ENCODE measurements at places on chromosomes 11 and 22. TPM values are rescaled to one million over a fixed set of nuclear protein-coding genes. Genes with fewer than 3 reads are reported as not detected.

Gene SORL1
- polyA plus RNA-seq = 2.1 TPM

Gene PHLDA2
- 0.50 TPM for polyA plus RNA-seq

Gene SSTR3
- polyA plus RNA-seq = not detected

Gene GGT5
- 12.0 TPM for polyA plus RNA-seq

Gene F2
- 0.13 TPM for polyA plus RNA-seq

- no peak for DNase-seq
These were observed 33.0 kb downstream of the GAS2 start for GRCh38 chr11:22699388-22699787.

DNA sequence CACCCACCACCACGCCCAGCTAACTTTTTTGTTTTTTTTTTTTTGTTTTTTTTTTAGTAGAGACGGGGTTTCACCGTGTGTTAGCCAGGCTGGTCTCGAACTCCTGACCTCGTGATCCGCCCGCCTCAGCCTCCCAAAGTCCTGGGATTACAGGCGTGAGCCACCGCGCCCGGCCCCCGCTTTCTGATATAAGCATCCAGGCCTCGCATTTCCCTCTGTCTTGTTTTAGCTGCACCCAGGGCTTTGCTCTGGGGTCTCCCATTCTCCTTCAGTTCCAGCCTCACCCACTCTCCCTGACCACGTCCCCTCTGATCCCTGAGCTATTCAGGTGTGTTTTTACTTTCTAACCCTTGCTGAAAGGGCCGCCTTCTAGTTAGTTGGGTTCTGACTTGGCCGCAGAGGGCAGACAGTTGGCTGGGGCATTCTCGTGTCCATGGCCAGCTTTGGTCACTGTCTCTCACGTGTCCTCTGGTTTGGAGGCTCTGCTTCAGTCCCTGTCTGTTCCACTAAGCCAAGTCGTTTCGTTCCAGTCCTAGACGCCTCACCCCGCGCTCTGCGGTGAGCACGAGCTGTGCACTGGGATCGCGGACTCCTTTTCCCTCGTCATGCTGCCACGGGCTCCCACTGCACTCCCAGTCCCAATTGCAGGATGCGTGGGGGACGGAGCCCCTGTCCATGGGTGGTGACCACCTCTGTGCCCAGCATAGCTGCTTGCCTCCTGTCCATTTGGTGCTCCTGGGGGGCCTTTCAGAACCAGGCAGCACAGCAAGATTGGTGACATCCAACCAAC, 6.0 kb upstream of the TNNT3 start:
- no peak for DNase-seq

DNA sequence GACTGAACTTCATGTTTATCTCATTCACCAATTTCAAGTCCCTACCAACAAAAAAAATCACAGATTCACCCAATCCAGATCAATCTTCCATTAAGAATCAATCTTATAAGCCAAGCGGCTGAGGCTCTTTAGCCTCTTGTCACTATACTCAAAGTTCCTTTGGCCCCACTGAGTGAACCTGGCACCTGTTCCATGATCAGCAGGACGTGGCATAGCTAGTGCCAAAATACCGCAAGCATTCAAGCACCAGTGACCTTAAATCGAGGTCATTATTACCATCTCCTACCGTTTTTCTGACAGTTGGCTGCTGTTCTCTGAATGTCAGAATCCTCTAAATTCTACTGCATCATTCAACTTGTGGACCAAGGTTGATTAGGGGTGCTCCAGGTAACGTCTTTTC, 141.2 kb downstream of the CADM1 start:
- no peak for DNase-seq

DNA sequence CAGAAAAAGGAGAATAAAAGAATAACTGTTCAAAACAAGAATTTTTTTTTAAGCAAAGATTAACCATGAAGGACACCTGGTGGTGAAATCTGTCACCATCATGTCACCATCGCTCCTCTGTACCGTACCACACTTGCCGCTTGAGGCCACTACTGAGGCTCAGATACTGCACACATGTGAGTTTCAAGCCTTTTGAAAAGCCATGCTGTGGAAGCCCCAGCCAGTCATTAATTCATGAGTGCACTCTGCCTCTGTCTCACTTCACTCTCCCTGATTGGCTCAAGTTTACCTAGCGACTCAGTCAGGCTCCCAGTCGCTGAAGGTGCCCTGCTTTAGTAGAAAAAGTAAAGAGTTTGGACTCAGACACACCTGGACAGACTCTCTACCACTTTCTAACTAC, 6.6 kb upstream of the MS4A12 start:
- DNase-seq = no peak

- DNase-seq = no peak
These were observed 60.7 kb upstream of the FAT3 start for GRCh38 chr11:92163879-92164278.

- DNase-seq = no peak
These were observed 59.0 kb upstream of the TBCEL start for GRCh38 chr11:120964857-120965256.

DNA sequence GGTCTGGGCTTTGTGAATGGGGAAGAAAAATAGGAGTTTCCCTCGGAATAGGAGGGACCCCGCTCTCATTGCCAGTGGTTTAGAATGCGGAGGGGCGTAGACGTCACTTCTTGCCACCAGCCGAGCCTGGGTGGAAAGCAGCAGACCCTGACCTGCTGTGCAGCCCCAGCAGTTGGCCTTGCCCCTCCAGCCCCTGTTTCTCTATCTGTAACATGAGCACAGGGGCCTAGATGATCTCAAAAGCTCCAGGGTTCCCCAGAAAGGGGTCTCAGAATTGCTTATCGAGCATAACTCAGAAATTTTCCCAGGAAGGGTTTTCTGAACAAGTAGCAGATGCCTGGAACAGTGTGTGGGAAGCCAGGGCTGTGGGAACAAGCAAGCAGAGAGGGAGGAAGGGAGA, 43.9 kb downstream of the C11orf91 start:
- DNase-seq = no peak

DNA sequence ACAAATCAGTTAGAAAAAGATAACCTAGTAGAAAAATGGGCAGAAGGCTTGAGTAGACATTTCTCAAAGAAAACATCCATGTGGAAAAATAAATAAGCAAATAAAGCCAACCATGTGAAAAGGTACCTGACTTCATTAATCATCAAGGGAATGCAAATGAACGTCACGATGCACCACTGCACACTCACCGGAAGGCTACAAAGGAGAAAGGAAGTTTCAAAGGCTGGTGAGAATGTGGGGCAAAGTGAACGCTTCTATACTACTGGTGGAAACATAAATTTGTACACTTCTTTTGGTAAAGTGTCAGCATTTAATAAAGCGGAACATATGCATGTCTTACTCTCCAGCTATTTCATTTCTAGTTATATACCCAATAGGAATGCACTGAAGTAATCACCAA, 166.8 kb downstream of the CSNK2A3 start:
- DNase-seq = no peak

DNA sequence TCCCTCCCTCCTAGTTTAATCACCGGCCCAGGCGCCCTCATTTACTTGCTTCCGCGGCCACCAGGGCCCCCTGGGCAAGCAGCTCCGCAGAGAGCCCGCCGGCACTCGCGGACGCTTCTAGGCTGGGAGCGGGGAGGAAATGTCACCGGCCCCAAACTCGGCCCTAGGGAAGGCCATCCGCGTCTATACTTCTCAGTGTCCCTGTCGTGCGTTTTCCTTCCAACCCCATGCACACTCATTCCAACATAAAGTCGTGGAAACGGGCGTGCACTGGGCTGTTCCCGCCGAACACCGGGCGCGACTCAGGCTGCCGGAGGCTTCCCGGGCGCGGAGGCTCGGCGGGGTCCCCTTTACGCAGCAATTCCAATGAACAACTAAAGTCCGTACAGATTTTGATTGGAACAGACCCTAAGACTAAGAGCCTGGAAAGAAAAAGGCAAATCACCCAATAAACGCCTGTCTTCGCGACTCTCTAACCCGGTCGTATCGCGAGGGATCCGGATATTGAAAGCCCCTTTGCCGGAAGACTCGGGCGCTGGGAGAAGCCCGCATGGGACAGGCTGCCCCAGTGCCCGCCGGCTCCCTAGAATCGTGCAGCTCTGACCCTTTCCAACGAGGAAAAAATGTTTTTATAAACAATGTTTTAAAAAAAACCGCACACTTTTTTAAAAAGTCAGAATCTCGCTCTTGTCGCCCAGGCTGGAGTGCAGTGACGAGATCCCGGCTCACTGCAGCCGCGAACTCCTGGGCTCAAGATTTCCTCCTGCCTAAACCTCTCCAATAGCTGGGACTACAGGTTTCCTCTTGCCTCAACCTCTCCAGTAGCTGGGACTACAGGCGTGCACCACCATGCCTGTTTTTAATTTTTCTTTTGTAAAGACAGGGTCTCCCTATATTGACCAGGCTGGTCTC, 1.3 kb upstream of the BARX2 start:
- no peak for DNase-seq

- DNase-seq = no peak
These were observed 22.3 kb upstream of the GLYATL2 start for GRCh38 chr11:58866788-58867187.

DNA sequence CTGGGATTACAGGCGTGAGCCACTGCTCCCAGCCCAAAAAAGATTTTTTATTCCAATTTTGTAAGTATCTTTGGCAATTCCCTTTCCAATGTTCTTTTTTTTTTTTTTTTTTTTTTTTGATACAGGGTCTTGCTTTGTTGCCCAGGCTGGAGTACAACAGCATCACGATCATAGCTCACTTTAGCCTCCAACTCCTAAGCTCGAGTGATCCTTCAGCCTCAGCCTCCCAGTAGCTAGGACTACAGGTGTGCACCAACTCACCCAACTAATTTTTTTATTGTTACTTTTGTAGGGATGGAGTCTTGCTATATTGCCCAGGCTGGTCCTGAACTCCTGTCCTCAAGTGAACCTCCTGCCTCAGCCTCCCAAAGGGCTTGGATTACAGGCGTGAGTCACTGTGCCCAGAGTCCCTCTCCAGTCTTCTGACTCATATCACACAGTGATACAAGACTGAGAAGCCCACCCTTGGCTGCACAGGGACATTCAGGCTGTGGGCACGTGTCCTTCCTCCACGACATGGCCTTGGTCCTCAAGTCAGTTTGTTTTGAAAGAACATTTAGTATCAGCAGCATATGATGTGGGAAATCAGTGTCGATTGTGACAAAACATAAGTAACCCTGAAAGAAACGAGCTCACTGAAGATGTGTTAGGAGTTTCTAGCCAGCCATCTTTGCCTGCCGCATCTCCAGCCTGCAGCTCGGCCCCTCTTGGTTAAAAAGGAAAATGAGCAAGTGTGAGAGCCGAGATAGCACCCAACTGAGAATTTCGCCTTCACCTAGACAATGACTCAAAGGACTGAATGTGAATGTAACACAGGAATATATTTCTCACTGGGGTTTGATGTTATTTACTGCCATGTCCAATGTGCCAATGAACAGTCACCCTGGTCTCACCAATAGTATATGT, 175.5 kb downstream of the MN1 start:
- DNase-seq = no peak
